ENCODE measurements at places on chromosomes 3 and 15. TPM values are rescaled to one million over a fixed set of nuclear protein-coding genes. Genes with fewer than 3 reads are reported as not detected.

DNA sequence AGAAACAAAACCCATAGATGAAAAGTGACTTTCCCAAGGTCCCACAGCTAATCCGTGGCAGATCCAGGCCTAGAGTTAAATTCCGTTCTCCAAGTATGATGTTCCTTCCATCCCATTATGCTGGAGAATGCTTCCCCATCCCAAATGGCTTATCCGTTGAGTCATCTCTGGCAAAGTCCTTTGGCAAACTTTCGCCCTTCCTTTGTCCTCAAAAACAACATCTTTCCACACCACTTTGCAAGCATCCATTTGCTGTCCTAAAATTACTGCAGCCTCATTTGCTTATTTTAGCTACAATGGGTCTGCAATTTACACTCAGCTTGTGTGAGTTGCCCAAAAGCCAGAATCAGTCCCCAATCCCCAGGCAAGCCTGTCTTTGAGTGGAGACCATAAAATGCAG lies 304.0 kb upstream of the TLE3 start:
- no peak for DNase-seq

DNA sequence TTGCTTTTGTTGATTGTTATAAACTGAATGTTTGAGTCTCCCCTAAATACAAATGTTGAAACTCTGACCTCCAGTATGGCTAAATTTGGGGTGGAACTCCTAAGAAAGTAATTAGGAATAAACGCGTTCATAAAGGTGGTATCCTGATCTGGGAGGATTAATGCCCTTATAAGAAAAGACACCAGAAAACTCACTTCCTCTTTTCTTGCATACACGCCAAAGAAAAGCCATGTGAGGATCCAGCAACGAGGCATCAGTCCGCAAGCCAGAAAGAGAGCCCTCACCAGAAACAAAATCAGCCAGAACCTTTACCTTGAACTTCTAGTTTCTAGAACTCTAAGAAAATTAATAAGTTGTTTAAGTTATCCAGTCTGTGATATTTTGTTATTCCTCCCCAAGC lies 37.4 kb upstream of the AZI2 start:
- DNase-seq, result no peak

DNA sequence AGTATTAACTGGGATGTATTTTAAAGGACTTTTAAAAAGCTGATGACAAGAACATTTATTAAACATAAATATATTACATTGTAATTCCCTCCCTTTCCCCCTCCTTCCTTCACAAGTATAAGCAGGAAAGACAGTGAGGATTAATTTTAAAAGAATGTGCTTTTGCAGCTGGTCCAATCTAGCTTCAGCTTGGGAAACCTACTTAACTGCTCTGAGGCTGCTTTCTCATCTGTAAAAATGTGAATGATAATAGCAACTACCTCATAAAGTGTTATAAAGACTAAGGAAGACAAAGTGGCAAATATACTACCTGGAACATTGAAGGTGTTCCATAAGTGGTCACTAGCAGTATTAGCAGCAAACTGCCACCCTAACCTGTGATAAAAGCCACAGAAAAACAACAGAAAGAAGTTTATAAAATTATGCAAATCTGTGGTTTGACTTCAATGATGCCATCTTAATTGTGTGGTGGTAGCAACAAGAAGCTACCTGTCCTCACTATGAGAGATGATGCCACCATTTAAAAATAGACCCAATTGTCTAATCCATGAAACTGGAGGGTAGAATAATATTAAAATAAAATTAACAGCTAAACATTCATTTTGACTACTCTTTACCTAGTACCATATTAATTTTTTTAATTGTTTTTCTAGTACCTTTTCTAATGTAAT lies 20.0 kb downstream of the DHX36 start:
- DNase-seq, result peak; percentile 59

GRCh38 chr15:49918121-49918520 lies 200.9 kb downstream of the ATP8B4 start:
- peak; percentile 51 for DNase-seq

DNA sequence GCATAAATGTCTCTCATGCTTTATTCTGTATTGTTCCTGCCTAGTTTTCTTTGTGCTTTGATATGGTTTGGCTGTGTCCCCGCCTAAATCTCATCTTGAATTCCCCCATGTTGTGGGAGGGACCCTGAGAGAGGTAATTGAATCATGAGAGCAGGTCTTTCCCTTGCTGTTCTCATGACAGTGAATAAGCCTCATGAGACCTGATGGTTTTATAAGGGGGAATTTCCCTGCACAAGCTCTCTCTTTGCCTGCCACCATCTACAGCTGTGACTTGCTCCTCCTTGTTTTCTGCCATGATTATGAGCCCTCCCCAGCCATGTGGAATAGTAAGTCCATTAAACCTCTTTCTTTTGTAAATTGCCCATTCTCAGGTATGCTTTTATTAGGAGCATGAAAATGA lies 1596.6 kb downstream of the SI start:
- no peak for DNase-seq

DNA sequence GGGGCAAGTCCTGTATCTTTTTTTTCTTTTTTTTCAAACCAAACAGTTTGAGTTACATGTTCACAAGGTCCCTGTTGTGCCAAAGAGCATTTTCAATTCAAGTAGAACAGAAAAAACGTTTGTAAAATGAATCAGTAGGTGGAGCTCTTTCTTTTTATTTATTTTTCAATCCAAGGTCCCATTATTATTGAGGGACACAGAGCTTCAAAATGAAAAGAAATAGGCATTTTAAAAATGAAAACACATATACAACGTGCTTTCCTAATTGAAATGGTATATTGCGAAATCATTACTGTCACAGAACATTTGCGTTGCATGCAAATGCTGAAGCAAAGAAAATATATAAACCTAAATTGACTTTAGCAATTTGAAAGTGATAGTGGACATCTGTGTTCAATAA lies 711.0 kb downstream of the MECOM start:
- DNase-seq, result peak; percentile 47

DNA sequence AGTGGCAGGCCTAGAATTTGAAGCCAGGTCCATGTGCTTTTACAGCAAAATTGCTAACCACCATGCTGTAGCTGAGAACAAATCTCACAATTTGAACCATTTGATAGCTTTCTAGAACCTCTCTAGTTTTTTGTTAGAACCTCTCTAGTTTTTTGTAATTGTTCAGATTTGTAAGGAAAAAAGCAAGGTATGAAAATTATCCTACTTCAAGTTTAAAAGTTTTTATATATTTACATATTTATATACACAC lies 9.8 kb downstream of the GXYLT2 start:
- no peak for DNase-seq

DNA sequence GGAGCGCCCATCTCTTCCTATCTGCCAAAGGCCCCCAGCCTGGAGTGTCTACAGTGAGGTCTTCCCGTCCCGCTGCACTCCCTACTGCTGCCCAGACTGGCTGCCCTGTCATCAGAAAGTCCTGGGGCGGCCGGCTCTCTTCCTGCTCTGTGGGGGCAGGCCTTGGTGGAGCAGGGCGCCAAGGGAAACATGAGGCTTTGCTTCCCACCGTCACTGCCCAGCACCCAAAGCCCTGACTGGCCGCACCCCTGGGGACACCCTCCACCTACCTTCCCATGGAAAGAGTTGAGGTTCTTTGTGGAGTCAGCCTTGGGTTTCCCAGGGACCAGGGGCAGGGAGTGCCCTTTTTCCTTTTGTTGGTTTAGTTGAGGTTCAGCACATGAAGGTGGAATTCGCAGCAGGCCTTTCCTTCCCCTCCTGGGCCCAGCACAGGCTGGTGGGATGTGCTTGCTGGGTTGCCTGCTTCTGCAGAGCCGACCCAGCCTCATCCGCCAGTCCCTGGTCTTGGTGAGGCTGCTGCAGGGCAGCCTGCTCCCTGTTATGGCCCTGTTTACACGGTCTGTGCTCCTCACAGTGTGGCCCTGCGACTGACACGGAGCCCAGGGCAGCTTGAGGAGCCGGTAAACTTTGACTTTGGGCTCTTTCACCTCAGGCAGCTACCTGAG lies 51.8 kb upstream of the PLXNA1 start:
- no peak for DNase-seq

GRCh38 chr3:19559724-19560442 lies 374.1 kb downstream of the EFHB start:
- DNase-seq, result no peak

DNA sequence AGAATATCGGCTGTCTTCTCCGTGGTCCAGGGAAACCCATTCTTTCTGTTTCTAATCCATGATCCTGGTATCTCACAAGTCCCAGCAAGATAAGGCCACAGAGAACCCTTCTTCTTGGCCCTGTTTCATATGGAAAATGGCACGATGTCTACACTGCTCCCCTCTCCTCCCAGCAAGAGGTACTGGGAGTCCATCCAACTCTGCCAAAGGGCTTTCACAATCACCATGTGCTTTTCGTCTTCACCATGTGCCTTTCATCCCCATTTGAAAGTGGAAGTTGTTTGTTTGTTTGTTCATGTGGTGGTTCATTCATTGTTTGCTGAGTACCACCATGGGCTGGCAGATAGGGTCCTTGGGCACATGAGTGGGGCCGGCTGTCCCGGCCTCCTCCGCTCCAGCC lies 5.5 kb downstream of the ITIH3 start:
- no peak for DNase-seq

- DNase-seq, result peak; percentile 34
Measured at GRCh38 chr15:51751697-51752683, 593 bp downstream of the TMOD2 start.

ZNF860 gene
- 0.56 TPM for total RNA-seq

GADL1 gene
- total RNA-seq, result not detected

BTLA gene
- total RNA-seq, result not detected

KNG1 gene
- not detected for total RNA-seq
